ENCODE measurements at places on chromosomes 4 and X. TPM values are rescaled to one million over a fixed set of nuclear protein-coding genes. Genes with fewer than 3 reads are reported as not detected.

DNA sequence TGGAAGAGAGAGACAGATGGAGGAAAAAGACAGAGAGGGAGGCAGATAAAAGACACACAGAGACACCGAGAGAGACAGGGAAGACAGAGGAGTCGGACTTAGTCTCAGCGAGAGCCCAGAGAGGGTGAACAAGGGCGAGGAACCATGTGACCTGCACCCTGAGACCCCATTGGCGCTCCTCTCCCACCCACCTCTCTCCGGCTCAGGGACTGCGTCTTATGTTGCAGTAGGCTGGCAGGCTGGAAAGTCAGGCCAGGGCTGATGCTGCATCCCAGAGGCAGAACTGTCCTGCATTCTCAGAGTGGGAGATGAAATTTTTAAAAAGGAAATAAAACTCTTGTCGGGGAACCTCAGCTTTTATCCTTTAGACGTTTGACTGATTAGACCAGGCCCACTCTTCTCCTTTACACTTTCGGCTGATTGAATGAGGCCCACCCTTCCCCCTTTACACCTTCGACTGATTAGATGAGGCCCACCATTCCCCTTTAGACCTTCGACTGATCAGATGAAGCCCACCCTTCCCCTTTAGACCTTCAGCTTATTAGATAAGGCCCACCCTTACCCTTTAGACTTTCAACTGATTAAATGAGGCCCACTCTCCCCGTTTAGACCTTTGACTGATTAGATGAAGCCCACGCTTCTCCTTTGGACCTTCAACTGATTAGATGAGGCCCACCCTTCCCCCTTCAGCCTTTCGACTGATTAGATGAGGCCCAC lies 29.5 kb upstream of the IL3RA start:
- no peak for DNase-seq

The SOWAHD gene
- total RNA-seq, result 0.16 TPM

DNA sequence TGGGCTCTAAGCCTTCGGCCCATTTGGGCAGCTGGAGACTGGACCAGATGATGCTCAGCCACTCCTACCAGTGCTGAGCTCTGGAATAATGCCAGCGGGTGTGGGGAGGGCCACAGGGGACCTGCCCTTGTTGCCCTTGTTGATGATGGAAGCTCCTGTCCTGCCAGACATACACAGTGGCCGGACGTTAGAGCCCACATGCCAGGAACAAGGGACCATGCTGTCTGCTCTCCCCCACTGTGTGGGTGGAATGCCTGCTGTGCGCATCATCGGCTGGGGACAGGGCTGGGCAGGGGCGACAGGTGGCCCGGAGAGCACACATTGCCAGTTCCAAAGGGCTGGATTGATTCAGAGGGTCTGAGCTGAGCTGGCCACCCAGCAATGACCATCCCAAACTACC lies 2.0 kb downstream of the ABLIM2 start:
- DNase-seq, result peak; percentile 42

DNA sequence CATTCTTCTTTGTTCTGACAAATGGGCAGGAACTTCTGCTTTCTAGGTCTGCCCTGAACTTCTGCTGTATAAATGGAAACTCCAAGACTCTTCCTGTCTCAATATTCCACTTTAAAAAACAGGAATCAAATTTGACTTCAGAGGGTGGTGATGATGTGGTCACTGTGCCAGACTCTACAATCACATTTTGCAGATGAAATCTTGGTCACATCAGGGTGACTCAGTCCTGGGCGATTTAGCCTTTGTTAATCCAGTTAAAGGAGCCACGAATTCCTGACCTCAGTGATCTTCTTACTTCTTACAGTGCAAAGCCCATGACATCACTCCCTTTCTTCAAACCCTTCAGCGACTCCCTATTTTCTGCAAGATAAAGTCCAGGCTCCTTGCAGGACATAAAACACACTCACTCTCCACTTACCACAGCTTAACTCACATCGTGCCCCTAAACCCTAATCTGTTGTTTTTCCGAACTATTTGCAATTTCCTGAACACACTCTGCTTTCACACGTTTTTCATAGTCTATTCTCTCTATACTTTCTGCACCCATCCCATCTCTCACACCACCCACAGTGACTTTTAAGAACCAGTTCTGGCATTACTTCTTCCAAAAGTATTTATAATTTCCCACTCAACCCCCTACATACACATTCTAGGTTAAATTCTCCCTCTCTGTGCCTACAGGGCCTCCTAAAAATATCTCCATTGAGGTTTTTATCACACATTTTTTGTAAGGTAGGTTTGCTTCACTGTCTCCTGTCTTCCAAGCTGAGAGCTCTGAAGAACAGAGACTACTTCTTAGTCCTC lies 11.1 kb downstream of the GASK1B start:
- peak; percentile 58 for DNase-seq

- DNase-seq, result no peak
These were observed 15.0 kb downstream of the SORBS2 start for GRCh38 chr4:185797018-185797417.

Measured in left cardiac atrium (tissue), 4 donors.